Spleen (tissue), 13 donors: ENCODE measurements at places on chromosomes 5 and 9. TPM values are rescaled to one million over a fixed set of nuclear protein-coding genes. Genes with fewer than 3 reads are reported as not detected.
A peak's percentile ranks its signal among the peaks of the same experiment; 100 is the strongest.

GRCh38 chr9:135307300-135307699 lies 172.3 kb upstream of the PPP1R26 start:
- H3K4me1 ChIP-seq: no peaks in the 10 kb centered on the region
- no peak overlapping the region for H3K27ac ChIP-seq
- H3K27me3 ChIP-seq: no peaks in the 10 kb centered on the region
- H3K4me3 ChIP-seq: no peak overlapping the region

- peaks cover 32% of the 10 kb centered on the region for H3K36me3 ChIP-seq
- peak overlapping the region; percentile 65 for H3K27ac ChIP-seq
- no peak for DNase-seq
- no peak overlapping the region for H3K4me3 ChIP-seq
Observed at GRCh38 chr5:141941779-141942178, 16.2 kb downstream of the PCDH12 start.

SHOC1 gene
- polyA plus RNA-seq: not detected

DNA sequence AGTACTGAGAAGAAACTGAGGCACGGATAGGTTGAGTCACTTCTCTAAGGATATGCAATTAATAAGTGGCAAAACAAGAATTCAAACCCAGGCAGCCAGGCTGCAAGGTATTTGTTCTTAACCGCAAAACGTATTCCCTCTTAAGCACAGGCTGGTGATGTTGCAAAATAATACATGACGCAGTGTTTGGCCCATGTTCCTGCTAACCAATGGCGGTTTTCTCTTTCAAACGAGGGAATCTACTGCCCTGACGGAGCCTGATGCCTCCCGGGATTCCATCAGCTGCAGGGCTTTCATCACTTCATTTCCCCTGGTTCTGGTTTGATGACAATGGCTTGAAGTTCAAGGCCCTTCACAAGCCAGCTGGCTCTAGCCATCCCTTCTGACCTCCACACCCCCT lies 154.8 kb downstream of the SLIT3 start:
- no peak for DNase-seq
- no peaks in the 10 kb centered on the region for H3K4me1 ChIP-seq
- no peak overlapping the region for H3K4me3 ChIP-seq

GRCh38 chr9:80605793-80606192 lies 1034.0 kb downstream of the TLE4 start:
- no peak for DNase-seq
- no peak overlapping the region for H3K4me3 ChIP-seq
- H3K27me3 ChIP-seq: no peaks in the 10 kb centered on the region
- H3K4me1 ChIP-seq: no peaks in the 10 kb centered on the region
- H3K36me3 ChIP-seq: no peaks in the 10 kb centered on the region

GRCh38 chr9:134381671-134382516 lies 55.6 kb downstream of the RXRA start:
- no peaks in the 10 kb centered on the region for H3K36me3 ChIP-seq
- DNase-seq: peak; percentile 92
- H3K4me1 ChIP-seq: peaks cover 98% of the 10 kb centered on the region
